Osteoblast (primary cell): ENCODE measurements at places on chromosomes 5 and 9.

- DNase-seq: peak; percentile 70
- peaks cover 35% of the 10 kb centered on the region for H3K4me1 ChIP-seq
- H3K36me3 ChIP-seq: no peaks in the 10 kb centered on the region
- no peaks in the 10 kb centered on the region for H3K27me3 ChIP-seq
These were observed 212.0 kb downstream of the ARHGAP26 start for GRCh38 chr5:142981886-142982820.

DNA sequence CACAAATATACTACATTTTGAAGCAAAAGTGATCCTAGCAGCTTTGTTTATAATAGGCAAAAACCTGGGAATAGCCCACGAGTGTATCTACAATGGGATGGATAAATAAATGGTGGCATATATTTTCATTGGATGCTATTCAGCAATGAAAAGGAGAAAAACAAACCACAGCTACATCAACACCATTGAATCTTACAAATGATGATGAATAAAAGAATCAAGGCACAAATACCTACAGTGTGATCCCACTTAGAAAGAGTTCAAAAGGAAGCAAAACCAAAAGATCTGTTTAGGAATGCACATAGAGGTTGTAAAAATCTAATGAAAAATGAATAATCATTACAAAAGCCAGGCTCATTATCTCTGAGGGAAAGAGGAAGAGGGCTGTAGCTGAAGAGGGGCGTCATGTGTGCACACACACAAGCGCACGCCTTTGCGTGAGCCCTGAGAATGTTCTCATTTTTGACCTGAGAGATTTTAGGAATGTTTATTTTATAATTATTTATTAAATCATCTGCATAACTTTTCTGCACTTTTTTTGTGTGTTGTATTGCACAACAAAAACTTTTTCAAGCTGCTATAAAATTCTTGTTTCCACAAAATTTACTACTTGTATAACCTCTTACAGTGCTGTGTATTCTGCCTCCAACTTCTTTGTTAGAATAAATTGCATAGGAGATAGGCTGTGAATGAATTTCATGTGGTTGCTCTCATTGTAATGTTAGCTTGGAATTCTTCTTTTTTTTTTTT is 5.9 kb upstream of the RHOBTB3 start:
- H3K27me3 ChIP-seq: no peaks in the 10 kb centered on the region
- no peak overlapping the region for H3K4me3 ChIP-seq
- H3K27ac ChIP-seq: peak overlapping the region; percentile 87
- H3K36me3 ChIP-seq: no peaks in the 10 kb centered on the region

GRCh38 chr5:45648744-45649143 is 47.4 kb downstream of the HCN1 start:
- H3K4me1 ChIP-seq: no peaks in the 10 kb centered on the region
- H3K36me3 ChIP-seq: no peaks in the 10 kb centered on the region
- H3K27ac ChIP-seq: no peak overlapping the region
- H3K4me3 ChIP-seq: no peak overlapping the region

GRCh38 chr5:146081556-146081955 is 23.8 kb downstream of the PLAC8L1 start:
- DNase-seq: no peak
- H3K27me3 ChIP-seq: no peaks in the 10 kb centered on the region
- no peak overlapping the region for H3K4me3 ChIP-seq
- H3K4me1 ChIP-seq: no peaks in the 10 kb centered on the region

- no peaks in the 10 kb centered on the region for H3K4me1 ChIP-seq
- H3K4me3 ChIP-seq: no peak overlapping the region
- H3K36me3 ChIP-seq: no peaks in the 10 kb centered on the region
- H3K27ac ChIP-seq: no peak overlapping the region
- no peak for DNase-seq
These were observed 69.0 kb downstream of the SHC3 start for GRCh38 chr9:89109666-89110065.
